ENCODE measurements at places on chromosomes 2 and 18. TPM values are rescaled to one million over a fixed set of nuclear protein-coding genes. Genes with fewer than 3 reads are reported as not detected.

DNA sequence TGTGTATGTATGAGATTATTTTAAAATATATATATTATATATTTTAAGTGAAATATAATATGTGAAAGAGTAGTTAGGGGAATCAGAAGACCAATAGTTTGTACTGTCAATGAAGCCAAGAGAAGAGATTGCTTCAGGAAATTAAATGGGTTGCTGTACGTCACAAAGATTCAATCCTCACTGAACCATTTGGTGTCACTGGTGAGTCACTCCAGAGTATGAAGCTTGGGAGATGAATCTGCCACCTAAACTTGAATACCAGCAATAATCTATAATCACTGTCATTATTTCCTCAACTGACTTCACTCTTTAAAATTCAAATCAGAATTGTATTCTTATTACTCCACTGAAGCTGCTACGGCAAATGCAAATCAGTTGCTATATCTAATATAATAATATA, 41.9 kb upstream of the SCN9A start:
- DNase-seq = peak; percentile 29

- no peak for DNase-seq
These were observed 14.6 kb downstream of the SPOPL start for GRCh38 chr2:138516030-138516704.

- DNase-seq = no peak
These were observed 194.3 kb downstream of the GALNT1 start for GRCh38 chr18:35775887-35776286.

DNA sequence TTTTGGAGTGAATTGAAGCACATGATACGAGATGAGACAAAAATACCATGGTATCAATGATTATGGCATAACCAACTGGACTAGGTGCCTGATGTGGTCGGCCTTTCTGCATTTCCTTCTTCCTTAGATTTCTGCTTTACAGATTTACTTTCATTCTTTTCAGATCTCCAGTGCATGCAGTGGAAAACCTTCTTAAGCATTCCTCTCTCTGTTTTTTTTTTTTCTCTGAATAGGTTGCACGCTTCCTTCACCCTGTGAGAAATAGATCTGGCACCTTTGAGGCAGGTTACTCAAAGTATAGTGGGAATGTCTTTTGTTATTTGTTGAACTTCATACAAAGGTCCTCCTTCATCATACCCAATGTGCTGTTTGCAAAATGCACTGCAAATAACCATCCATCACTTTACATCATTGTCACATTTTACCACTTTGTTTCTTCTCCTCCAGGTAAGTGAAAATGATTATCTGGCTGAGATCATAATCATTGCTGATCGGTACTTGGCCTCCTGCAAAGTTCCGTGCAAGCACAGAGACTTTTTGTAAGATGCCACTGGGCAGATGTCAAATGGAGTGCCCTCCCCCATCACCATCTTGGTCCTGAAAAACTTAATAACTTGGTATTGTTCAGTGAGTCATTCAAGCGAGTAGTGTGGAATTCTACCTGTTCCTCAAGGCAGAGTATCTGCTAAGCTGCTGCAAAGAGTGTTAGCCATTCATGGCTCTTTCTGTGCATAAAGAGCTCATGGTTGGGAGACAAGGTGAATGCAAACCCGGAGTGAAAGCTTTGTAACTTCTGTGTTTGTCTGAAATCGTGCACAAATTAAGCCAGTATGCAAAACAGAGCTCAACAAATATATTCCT, 30.0 kb upstream of the KLHL14 start:
- DNase-seq = no peak

DNA sequence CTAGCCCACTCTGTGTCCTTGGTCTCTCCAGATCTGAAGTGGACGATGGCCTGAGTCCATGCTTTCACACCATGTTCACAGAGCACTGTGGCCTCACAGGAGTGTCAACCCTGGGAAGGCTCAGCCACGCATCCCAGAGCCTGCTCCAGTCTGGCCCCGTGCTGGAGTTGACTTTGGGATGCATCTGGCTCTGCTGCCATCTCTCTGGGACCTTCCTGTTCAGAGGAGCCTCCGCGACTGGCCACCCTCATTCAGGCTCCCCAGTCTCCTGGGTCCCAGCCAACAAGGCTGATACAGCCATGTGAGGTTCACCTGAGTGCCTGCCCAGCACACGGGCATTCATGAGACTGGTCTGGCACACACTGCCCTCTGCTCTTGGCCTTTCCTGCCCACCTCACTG, 199.7 kb upstream of the RAB6C start:
- DNase-seq = no peak

- peak; percentile 59 for DNase-seq
These were observed 133.4 kb downstream of the ZNF407 start for GRCh38 chr18:74731097-74731496.

The SPAST gene
- 3.1 TPM for polyA plus RNA-seq

The NTSR2 gene
- not detected for polyA plus RNA-seq

DNA sequence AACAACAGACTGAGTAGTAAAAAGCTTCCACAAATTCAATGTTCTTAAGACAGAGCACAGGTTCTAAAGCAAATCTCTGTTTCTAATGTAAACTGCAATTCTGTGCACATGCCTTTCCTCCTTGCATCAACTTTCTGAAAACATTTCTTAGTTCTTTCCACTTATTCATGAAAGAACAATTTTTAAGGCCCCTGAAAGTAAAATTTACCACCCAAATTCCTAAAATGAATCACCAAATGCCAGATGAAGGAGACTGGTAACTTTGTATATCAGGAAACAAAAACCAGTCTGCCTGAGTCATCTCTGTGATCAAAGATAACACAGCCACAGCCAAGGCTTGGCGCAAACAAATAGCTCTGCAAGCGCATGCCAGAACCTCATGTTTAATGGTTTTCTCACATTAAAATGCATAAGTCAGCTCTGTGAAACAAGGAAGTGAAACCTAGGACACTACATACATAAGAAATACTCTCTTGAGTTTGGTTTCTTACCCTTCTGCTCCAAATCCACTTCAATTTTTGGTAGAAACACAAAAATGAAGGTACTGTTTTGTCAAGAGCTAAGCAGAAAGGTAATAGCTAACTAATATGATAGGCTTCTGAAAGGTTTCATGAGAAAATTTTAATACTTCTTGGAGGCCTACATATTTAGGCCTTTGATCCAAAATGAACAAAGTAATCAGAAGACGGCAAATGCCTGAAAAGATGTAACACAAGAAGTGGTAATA, 169.4 kb downstream of the THADA start:
- peak; percentile 95 for DNase-seq

The PROC gene
- polyA plus RNA-seq = 0.18 TPM
